Mesothelial cell of epicardium (in vitro differentiated cells): ENCODE measurements at places on chromosomes 12 and 14.

DNA sequence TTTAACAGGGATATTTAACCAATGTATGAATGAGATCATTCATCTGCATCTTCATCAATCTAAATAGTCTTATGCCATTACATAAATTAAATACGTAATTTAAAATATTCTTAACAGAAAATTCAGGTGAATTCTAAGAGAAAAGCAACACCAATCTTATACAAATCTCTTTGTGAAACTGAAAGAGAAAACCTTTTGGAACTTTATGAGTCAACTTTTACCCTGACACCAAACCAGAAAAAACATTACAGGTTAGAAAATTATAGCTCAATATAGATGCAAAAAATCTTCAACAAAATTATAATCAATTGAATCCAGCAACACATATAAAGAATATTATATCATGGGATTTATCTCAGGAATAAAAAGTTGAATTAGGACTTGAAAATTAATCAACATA lies 3.4 kb downstream of the GLIPR1L1 start:
- peaks cover 5% of the 10 kb centered on the region for H3K4me1 ChIP-seq
- H3K27ac ChIP-seq, result no peak overlapping the region
- no peak for DNase-seq
- H3K36me3 ChIP-seq, result peaks cover 2% of the 10 kb centered on the region
- peaks cover 5% of the 10 kb centered on the region for H3K27me3 ChIP-seq

DNA sequence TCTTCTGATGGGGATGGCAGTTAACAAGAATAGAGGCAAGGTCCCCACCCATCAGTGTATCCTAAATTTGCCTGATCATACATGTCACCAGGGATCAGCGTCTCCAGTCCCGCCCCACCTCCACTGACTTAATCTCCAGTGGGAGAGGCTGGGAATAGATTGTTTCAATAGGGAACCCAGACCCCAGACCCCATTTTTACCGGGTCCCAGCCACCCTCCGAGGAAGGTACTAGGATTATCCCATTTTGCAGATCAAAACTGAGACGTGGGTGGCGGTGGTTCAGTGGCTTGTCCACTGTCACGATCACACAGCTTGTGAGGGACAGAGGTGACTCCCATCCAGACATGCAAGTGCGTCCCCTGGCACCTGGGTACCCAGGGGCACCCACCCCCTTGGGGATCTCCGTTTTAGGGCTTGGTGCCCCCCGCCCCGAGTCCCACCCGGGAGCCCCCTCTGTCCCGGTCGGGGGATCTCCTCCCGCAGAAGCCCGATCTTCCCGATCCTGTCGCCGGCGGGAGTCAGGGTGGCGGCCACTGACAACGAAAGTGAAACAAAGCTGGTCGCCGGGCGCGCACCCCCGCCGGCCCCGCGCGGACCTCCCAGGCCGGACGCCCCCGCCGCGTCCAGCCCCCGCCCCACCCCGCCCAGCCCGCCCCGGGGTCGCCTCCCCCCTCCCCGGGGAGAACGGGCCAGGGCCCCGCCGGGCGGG lies 523 bp downstream of the WSB2 start:
- H3K27me3 ChIP-seq, result no peaks in the 10 kb centered on the region
- H3K4me1 ChIP-seq, result peaks cover 28% of the 10 kb centered on the region
- peak overlapping the region; percentile 91 for H3K27ac ChIP-seq
- DNase-seq, result peak; percentile 56

GRCh38 chr12:75816897-75817296 lies 214.7 kb downstream of the PHLDA1 start:
- peaks cover 30% of the 10 kb centered on the region for H3K4me1 ChIP-seq
- no peak overlapping the region for H3K4me3 ChIP-seq
- H3K27ac ChIP-seq, result no peak overlapping the region
- no peaks in the 10 kb centered on the region for H3K27me3 ChIP-seq
- H3K36me3 ChIP-seq, result no peaks in the 10 kb centered on the region
- no peak for DNase-seq

GRCh38 chr14:100915560-100915959 lies 12.0 kb upstream of the RTL1 start:
- no peaks in the 10 kb centered on the region for H3K36me3 ChIP-seq
- H3K27ac ChIP-seq, result no peak overlapping the region
- no peak for DNase-seq
- H3K4me3 ChIP-seq, result no peak overlapping the region

- no peaks in the 10 kb centered on the region for H3K36me3 ChIP-seq
- H3K27ac ChIP-seq, result no peak overlapping the region
- no peak overlapping the region for H3K4me3 ChIP-seq
- H3K27me3 ChIP-seq, result no peaks in the 10 kb centered on the region
Measured at GRCh38 chr14:83163016-83163415, 1629.4 kb upstream of the SEL1L start.

- H3K36me3 ChIP-seq, result peaks cover 22% of the 10 kb centered on the region
- H3K4me3 ChIP-seq, result no peak overlapping the region
- no peak for DNase-seq
Measured at GRCh38 chr12:120774169-120774916, 48.7 kb downstream of the ACADS start.

DNA sequence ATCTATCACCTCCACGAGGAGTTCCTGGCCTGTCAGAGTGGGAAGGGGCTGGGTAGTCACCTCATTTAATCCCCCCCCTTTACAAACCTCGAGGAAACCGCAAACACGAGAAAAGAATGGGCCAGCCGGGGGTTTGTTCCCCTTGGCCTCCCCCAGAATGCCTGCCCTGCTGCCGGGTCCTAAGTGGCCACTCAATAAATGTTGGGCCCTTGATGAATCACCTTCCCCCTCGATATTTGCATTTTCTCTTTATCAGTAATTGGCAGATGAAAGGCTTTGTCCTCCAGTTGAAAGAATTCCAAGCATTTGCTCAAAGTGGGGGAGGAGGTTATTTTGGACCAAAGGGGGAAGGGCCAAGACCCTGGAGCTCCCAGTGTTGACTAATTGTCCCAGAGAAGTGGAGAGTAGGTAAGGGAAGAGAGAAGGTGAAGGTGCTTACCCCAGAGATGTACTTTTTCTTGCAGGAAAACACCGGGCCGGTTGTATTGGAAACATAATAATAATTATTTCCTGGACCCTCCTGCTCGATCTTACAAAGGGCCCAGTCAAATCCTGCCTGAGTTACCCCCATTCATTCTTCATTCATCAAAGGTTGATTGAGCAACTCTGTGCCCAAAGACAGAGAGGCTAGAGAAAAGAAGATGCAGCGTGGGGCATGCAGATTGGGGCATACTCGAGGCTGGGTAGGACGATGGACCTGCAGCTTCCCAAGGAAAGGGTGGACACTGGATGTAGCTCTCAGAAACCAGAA lies 1.9 kb upstream of the KDM2B start:
- peak overlapping the region; percentile 73 for H3K27ac ChIP-seq
- H3K36me3 ChIP-seq, result no peaks in the 10 kb centered on the region
- H3K4me3 ChIP-seq, result peak overlapping the region; percentile 37
- peaks cover 25% of the 10 kb centered on the region for H3K4me1 ChIP-seq
- H3K27me3 ChIP-seq, result no peaks in the 10 kb centered on the region

GRCh38 chr14:60175255-60175902 lies 10.2 kb upstream of the DHRS7 start:
- no peak for DNase-seq
- no peaks in the 10 kb centered on the region for H3K36me3 ChIP-seq
- H3K4me3 ChIP-seq, result no peak overlapping the region
- H3K4me1 ChIP-seq, result no peaks in the 10 kb centered on the region
- peaks cover 4% of the 10 kb centered on the region for H3K27me3 ChIP-seq

DNA sequence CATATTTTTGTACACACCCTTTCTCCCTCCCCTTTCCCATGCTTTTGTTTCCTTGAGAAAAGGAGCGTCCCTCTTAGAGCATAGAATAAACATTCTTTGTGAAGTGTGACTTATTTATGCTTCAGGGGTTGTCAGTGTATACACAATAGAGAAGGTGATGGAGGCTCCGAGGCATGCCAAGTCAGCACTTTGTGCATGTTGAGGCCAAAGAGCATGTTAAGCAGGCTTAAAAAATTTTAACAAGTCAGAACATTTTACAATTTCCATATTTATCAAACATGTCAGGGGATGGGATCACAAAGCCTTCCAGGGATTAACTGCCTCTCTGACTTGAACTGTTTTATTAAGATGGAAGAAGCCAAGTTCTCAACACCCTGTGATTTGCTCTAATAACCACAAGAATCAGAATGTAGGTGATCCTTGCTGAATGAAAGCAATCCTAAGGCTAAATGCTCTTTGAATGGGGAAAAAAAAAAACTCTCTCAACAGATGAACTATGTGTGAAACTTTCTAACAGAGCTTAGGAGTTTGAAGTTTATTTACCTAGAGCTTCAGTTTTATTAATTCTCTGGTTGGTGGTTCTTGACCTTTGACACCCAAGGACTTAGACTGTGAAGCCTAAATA lies 223.1 kb downstream of the RAD51B start:
- no peak for DNase-seq
- H3K4me1 ChIP-seq, result peaks cover 48% of the 10 kb centered on the region
- no peaks in the 10 kb centered on the region for H3K27me3 ChIP-seq
- peaks cover 2% of the 10 kb centered on the region for H3K36me3 ChIP-seq

DNA sequence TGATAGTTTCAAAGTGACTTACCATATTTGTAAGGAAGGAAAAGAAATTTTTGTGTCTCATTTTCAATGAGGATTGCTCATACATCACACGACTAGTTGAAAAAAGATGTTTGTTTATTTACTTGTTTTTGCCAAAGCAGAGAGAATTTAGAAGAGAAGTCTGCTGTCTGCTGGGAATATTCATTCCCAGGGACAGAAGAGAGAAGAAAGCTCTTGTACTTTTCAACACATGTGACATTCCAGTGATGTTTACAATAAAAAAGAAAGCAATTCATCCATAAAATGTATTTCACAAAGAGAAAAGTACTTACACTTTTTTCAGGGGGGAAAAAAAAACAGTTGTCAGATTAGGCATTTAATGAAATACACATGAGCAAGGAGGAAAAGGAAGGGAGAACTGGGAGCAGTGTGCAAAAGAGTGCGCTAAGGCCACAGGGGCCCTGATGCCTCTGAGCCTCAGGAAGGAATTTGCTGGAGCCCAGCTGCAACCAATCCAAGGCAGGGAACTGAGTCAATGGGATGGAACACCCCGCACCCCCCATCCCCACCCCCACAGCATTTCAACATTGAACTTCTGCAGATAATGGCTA lies 115.0 kb downstream of the RPAP3 start:
- H3K36me3 ChIP-seq, result no peaks in the 10 kb centered on the region
- H3K27ac ChIP-seq, result no peak overlapping the region
- no peaks in the 10 kb centered on the region for H3K27me3 ChIP-seq

DNA sequence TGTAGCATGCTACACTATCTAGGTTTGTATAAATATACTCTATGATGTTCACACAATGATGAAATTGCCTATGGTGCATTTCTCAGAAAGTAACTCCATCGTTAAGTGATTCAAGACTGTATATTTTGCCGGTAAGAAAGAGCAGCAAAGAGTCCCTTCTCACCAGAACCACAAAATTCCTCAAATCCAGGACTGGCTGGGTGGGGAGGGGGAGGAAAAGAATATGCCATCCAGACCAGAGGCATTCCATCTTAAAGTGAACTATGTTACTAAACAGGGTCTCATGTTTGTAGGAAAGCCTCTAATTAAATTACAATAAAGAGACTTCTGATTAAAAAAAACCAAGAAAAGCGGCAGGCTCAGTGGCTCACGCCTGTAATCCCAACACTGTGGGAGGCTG lies 11.5 kb downstream of the UBE2N start:
- no peak for DNase-seq
- no peaks in the 10 kb centered on the region for H3K27me3 ChIP-seq
- peaks cover 41% of the 10 kb centered on the region for H3K4me1 ChIP-seq
- peak overlapping the region; percentile 56 for H3K27ac ChIP-seq
- no peaks in the 10 kb centered on the region for H3K36me3 ChIP-seq
- H3K4me3 ChIP-seq, result no peak overlapping the region
